Fibroblast of villous mesenchyme (primary cell): ENCODE measurements at places on chromosomes 3 and 15. TPM values are rescaled to one million over a fixed set of nuclear protein-coding genes. Genes with fewer than 3 reads are reported as not detected.
A peak's percentile ranks its signal among the peaks of the same experiment; 100 is the strongest.

DNA sequence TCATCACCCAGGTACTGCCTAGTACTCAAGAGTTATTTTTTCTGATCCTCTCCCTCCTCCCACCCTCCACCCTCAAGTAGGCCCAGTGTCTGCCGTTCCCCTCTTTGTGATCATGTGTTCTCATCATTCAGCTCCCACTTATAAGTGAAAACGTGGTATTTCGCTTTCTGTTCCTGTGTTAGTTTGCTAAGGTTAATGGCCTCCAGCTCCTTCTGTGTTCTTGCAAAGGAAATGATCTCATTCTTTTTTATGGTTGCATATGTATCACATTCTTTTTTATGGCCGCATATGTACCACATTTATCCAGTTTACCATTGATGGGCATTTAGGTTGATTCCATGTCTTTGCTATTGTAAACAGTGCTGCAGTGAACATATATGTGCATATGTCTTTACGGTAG lies 8.2 kb upstream of the GANC start:
- no peak for DNase-seq

The CCR1 gene
- under 0.01 and 0.32 TPM in 2 replicates for total RNA-seq

GRCh38 chr3:39148435-39149058 lies 4.8 kb downstream of the CSRNP1 start:
- DNase-seq = peak; percentile 68

The TPRG1 gene
- 1.3 and 3.5 TPM in 2 replicates for total RNA-seq

The IGSF10 gene
- total RNA-seq = 0.97 and 2.2 TPM in 2 replicates

- peak; percentile 53 for DNase-seq
Observed at GRCh38 chr3:87350367-87351199, 74.2 kb upstream of the POU1F1 start.

DNA sequence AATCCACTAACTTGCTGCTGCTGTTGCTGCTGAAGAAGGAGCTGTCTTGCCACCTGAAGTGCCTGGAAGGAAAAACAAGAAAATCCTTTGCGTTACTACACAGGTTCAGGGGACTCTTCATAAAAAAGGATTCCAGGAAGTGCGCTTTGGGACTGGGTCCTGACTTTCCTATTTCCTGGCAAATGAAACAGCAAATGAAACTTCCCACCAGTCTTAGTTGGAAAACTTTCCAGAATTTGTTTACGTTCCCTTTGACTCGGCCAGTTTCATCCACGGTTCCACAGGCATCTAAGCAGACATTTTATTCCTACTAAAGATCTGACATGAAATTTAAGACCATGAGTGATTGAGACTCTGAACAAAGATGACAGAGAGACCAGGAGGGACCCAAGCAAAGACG lies 471.0 kb downstream of the FOXP1 start:
- peak; percentile 31 for DNase-seq

The APOD gene
- total RNA-seq = 1.3 and 3.5 TPM in 2 replicates

The ADAMTS17 gene
- total RNA-seq = under 0.01 and 0.32 TPM in 2 replicates

DNA sequence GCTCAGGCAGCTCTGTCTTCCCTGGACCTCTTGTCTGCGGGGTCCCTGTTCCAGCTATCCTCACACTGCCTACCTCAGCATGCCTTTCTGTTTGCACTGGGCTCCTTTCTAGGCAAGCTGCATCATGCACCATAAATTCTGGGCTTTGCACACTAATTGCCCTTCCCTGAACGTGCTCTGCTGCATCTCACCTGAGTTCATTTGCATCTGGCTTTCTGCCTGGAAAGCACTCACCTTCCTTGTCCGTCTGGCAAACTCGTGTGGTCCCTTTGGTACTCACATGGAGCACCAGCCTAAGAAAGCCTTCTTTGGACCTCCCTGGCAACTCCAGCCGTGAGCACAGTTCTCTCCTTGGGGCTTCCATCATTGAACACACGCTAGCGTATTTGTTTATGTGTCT lies 365.6 kb downstream of the SV2B start:
- no peak for DNase-seq

The COPS2 gene
- 63.1 and 85.9 TPM in 2 replicates for total RNA-seq

DNA sequence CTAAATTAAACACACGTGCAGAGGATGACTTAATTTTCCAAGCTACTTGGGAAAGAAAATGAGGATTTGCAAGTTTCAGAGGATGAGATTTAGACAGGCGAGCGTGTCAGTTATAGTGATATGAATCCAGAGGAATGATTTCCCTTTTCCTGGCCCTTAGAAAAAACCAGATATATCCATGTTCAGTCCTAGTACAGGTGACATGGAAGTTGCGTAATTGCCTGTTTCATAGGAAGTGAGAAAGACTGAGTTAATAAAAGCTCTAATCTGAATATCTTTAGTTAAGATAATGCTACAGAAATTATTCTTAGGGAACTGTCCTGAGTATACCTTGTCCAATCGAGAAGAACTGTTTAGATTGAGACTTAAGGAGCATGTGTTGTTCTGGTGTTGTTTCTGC lies 490.5 kb downstream of the ZNF385D start:
- no peak for DNase-seq

DNA sequence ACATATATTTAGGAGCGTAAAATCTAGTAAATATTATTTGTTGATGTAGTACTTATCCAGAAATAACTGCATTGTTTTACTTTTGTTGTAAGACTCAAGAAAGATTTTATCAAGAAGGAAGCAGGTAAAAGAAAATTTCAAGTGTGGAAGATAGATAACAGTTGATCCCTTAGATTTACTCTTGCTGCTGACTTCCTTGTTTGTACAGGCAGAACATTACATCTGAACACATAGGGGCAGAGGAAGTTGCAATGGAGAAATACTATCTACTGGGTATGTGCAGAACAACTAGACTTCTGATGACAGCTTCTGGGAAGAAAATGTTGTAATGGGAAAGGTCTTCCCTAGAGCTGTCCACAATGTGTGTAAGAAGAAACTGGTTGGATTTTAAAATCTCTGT lies 350.6 kb downstream of the NLGN1 start:
- no peak for DNase-seq

The CCDC39 gene
- total RNA-seq = under 0.01 TPM in 1 of 2 replicates, not detected in the other

- DNase-seq = no peak
Observed at GRCh38 chr15:74269362-74270035, 33.4 kb downstream of the CCDC33 start.

The FETUB gene
- total RNA-seq = not detected in 2 replicates

DNA sequence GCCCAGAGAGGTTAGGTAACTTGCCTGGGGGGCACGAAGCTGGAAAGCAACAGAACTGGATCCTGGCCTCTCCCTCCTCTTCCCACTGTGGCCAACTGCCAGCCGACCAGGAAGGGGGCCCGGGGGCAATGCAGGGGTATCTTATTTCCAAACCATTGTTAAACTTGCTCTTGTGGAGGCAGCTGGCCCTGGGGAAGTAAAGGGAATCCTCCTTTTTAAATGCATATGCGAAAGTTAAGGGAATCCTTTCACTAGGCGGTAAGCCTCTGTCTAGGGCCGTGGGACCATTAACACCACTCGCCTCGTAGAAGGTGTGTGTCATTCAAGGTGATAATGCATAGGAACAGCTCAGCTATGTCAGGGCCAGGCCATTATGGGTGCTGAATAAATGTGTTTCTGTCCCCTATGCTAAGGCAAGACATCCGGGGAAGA lies 68.6 kb downstream of the ST6GAL1 start:
- no peak for DNase-seq

The AMOTL2 gene
- 129 and 236 TPM in 2 replicates for total RNA-seq

DNA sequence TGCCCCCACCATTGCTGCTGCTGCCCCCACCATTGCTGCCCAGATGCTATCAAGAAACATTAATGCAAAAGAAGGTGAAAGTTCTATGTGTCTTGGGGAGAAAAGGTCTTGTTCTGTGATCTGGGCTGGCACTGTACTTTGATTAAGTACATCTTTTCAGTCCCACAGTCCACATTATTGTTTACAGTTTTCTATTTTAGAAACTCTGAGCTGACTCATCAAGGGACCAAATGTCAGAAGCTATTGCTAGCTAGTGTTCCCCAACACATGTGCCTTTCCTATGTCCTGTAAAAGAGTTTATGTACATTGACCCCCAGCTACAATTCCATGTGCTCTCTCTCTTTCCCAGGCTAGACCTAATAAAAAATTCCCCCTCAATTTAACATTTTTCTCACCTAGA lies 264.7 kb upstream of the NECTIN3 start:
- peak; percentile 47 for DNase-seq

The FSIP1 gene
- total RNA-seq = 0.97 and 2.6 TPM in 2 replicates

GRCh38 chr3:148173851-148174250 lies 523.9 kb upstream of the AGTR1 start:
- peak; percentile 12 for DNase-seq

The SHC4 gene
- 2.3 and 3.5 TPM in 2 replicates for total RNA-seq

DNA sequence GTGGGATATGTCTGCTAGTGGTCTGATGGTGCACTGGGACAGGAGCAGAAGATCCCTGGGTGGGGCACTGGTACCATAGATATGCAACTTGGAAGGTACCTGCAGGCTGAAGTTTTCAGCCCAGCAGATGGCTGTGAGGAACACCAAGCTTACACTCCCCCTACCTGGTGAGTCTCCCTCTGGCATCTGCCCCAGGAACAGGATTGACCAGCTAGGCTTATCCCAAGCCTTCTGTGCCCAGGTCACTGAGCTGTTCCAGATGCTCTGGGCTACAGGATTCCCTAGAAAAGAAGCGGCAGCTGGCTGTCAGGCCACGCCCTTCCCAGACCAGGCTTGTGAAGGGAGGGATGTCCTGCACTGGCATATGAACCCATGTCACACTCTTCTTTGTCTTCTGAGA lies 1130.0 kb downstream of the NAALADL2 start:
- DNase-seq = no peak

DNA sequence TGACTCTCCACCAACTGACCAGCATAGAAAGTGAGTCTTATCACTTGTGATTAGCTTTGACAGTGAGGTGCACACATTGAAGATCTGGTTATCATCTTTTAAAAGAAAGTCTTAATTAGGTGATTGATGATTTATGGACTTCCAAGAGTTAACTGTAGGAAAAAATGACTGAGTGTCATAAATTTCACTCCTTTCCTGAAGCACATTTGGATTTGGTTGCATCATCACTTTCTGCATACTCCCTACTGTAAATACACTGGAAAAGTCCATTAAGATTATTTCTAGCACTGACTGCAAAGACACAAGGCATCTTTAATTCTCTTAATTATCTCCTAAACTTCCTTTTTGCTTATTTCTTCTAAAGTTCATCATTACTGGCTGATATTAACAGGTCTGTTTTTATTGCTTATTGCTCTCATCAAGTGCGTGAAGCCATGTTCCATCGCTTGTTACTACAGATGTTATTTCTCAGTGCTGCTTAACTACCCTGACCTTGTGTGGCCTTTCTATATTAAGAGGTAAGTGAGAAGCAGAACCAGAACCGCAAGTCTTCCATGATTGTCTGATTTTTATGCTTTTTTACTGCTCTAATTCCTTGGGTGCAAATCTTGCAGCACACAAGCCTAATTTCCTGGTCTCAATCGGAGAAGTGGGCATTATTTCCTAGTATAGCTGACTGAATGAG lies 153.2 kb downstream of the MEIS2 start:
- DNase-seq = peak; percentile 66

GRCh38 chr3:165786013-165786412 lies 51.2 kb downstream of the BCHE start:
- no peak for DNase-seq

- no peak for DNase-seq
Observed at GRCh38 chr3:64856106-64856505, 168.3 kb upstream of the ADAMTS9 start.

DNA sequence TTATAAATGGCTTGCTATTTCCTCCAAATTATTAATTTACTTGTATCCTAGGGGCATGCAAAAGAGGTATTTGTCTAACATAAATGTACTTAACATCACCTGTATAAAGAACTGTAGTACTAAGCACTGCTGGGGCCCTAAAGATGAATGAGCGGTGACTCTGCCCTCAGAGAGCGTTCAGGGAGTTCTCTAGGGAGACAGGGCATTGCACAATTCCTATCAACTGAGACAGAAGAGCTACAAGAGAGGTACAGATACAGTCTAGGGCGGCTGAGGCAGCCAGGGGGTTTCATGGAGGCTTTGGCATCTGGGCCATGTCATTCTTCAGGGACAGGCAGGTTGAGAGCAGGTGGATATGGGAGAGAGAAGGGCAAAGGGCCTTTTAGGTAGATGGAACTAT lies 39.9 kb upstream of the PARL start:
- DNase-seq = no peak

- no peak for DNase-seq
Observed at GRCh38 chr15:31298707-31299172, 27.9 kb upstream of the KLF13 start.

- DNase-seq = peak; percentile 87
Observed at GRCh38 chr3:61664105-61664482, 102.7 kb downstream of the PTPRG start.

The PDCD6IP gene
- 165 and 182 TPM in 2 replicates for total RNA-seq

GRCh38 chr3:18351823-18352744 lies 73.1 kb downstream of the SATB1 start:
- no peak for DNase-seq

The NANOGP8 gene
- 0.32 TPM in 1 of 2 replicates, not detected in the other for total RNA-seq

The PIGZ gene
- 1.3 and 1.7 TPM in 2 replicates for total RNA-seq

GRCh38 chr15:60525341-60526039 lies 46.5 kb upstream of the ICE2 start:
- DNase-seq = peak; percentile 50

The LRTM1 gene
- not detected in 2 replicates for total RNA-seq

The TMEM266 gene
- under 0.01 TPM in 1 of 2 replicates, not detected in the other for total RNA-seq

GRCh38 chr3:188122571-188123169 lies 31.3 kb upstream of the LPP start:
- DNase-seq = no peak

The LYZL4 gene
- total RNA-seq = not detected in 2 replicates

The RBPMS2 gene
- under 0.01 TPM in 1 of 2 replicates, not detected in the other for total RNA-seq

The ACTRT3 gene
- 2.9 and 5.2 TPM in 2 replicates for total RNA-seq

The PLS1 gene
- 1.6 and 3.0 TPM in 2 replicates for total RNA-seq

- DNase-seq = peak; percentile 11
Observed at GRCh38 chr15:99371180-99372103, 120.2 kb downstream of the LRRC28 start.

GRCh38 chr3:160139291-160139690 lies 85.9 kb upstream of the C3orf80 start:
- DNase-seq = no peak

- DNase-seq = no peak
Observed at GRCh38 chr3:108404368-108404767, 106.0 kb downstream of the MYH15 start.

- DNase-seq = peak; percentile 17
Observed at GRCh38 chr3:121786485-121786884, 36.9 kb upstream of the GOLGB1 start.

DNA sequence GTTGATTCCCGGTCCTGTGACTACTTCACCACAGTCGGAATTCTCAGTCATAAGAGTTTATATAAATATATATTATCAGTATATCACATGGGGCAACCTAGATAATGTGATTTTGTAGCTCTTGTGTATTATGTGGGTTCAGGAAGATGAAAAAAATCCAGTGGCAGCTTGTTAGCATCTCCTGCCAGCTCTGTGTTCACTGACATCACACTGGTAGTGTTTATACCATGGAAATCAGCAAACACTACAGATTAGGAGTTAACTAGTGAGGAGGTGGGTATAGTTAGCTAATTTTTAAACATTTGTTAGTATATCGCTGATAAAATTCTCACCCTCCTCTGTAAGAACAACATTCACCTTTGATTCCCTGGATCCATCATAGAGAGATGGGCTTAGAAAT lies 44.5 kb upstream of the KCNMB2 start:
- no peak for DNase-seq

The ABHD14A gene
- total RNA-seq = 5.2 and 7.1 TPM in 2 replicates

The OR5H2 gene
- total RNA-seq = not detected in 2 replicates
